ENCODE measurements at places on chromosomes 11 and 22. TPM values are rescaled to one million over a fixed set of nuclear protein-coding genes. Genes with fewer than 3 reads are reported as not detected.

Gene DSCAML1
- total RNA-seq: not detected

Gene SAA1
- not detected for total RNA-seq

Gene ATM
- 117 TPM for total RNA-seq

Gene PAMR1
- total RNA-seq: 499 TPM

Gene APOL4
- 2.3 TPM for total RNA-seq

Gene OR5P2
- not detected for total RNA-seq

Gene CFAP300
- total RNA-seq: 11.0 TPM

Gene IGF2
- total RNA-seq: 1.8 TPM

Gene MYOD1
- not detected for total RNA-seq

Gene UPB1
- total RNA-seq: not detected

Gene C11orf86
- total RNA-seq: 0.28 TPM

Gene POLDIP3
- 24.7 TPM for total RNA-seq

Gene IGSF22
- total RNA-seq: under 0.01 TPM

Gene ANGPTL5
- under 0.01 TPM for total RNA-seq

Gene C11orf58
- 244 TPM for total RNA-seq

Gene MPEG1
- not detected for total RNA-seq

Gene CASP4
- total RNA-seq: 168 TPM
